NCI-H1092 treated with DMSO at 0.1 percent for 48 hours (cell line): ENCODE measurements at places on chromosomes 4 and X.

DNA sequence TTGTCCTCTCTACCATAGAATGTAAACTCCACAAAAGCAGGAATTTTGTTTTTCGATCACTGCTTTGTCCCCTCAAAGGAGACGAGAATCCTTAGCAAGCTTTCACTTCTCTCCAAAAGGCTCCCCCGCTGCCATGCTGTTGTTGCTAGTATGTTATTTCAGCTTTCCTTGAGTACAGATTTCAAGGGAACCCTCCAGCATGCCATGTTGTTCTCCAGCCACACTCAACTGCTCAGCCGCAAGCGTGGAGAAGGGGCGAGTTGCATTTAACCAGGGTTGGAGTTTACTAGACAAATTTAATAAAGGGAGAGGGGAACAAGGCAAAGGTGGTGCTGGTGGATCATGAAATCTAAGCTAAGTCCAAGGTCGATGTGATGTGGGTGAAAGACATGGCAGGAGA, 23.1 kb downstream of the NSDHL start:
- DNase-seq = no peak

GRCh38 chr4:53961351-53961750, 103.1 kb downstream of the CHIC2 start:
- no peak for DNase-seq

DNA sequence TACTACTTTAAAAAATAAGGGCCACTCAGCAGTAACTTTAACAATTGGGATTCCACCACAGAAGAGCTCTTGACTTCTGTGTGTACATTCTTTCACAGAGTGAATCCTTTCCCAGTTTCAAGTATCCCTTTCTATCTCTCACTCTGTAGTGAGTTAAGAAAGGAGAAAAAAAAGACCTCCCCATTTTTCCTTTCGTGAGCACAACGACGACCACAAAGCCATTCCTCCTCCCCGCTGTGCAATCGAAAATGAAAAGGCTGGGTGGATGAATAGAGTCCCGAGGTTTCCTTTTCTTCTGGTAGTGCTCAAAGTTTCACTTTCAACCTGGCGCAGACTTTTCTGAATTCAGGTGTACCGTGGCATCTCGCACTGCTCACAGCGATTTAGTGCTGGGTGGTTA, 58.0 kb downstream of the TAB3 start:
- no peak for DNase-seq

DNA sequence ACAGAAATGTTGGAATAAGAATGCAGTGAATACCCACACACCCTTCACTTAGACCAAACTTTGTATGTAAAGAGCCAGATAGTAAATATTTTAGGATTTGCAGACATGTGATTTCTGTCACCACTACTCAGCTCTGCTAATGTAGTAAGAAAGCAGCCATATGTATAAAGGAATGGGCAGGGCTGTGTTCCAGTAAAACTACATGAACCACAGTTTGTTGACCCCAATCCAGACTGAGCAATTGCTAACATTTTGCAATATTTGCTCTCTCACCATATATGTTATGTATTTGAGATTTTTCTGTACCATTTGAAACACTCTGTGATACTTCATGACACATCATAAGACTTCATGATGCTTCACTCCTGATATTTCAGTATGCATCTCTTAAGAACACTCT, 32.0 kb upstream of the TBC1D1 start:
- no peak for DNase-seq

DNA sequence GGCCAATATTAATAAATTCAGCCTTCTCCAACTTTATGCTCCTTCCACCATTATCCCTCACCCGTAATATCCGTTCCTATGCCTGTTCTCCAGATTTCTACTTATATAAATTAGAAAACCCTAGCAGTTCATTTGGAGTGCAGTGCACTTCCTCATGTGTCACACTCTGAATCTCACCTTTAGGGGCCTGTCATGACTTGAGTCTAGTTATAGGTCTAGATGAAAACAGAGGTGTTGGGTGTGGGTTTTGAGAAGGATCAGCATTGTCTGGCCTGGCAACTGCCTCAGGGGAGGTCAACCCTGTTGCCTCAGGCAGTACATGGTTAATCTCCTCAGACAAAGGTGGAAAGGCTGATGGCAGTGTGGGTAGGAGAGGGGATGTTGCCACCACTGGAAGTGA, 876.8 kb downstream of the FAT4 start:
- no peak for DNase-seq

DNA sequence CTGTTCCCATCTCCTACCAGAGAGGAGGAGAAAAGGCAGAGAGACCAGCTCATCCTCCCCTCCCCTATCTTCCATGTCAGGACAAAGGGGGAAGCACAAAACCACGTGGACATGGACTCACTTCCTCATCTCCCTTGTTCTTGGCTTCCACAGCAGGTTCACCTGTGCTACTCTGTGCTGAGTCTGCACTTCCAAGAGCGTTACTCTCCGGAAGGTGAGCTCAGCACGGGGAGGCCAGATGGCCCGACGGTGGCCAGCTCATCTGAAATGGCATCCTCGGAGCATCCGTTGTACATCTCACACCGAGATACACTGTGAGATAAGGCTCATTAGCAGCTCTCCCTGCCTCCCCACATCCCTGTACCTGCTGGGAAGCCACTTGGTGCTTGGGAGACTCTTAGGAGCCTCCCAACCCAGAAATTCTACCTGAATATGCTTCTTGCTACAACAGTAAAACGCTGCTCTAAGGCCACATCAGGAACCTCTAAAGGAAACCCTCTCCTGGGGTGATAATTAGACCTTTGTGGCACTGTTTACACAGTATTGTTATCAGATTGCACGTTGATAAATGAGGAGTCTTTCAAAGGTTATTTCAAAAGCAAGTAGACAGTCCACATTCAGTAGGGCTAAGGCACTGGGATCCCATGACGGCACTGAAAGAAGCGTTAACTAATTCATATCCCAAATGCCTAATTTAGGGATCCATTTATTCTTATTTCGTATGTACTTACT, 19.4 kb downstream of the LGI2 start:
- DNase-seq = no peak

GRCh38 chr4:38785901-38786402, 3.2 kb upstream of the TLR10 start:
- no peak for DNase-seq

GRCh38 chr4:73864365-73864764, 4.8 kb upstream of the CXCL1 start:
- DNase-seq = peak; percentile 31

DNA sequence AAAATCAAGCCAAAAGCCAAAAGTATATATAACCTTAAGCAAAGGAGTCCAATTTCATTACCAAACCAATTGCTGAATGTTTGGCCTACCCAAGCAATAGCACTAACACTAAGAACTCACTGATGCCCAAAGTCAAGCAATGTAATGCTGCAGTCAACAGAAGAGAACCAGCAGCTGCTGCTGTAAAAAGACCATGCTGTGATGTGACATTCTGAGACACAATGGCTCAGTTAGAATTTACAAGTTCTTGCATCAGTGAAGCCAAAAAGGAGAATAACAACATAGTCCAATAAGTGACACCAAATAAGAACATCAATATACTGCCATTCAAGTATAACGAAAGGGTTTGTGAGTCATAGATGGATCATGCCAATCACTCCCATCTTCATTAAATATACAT, 514.0 kb upstream of the DIAPH2 start:
- no peak for DNase-seq

DNA sequence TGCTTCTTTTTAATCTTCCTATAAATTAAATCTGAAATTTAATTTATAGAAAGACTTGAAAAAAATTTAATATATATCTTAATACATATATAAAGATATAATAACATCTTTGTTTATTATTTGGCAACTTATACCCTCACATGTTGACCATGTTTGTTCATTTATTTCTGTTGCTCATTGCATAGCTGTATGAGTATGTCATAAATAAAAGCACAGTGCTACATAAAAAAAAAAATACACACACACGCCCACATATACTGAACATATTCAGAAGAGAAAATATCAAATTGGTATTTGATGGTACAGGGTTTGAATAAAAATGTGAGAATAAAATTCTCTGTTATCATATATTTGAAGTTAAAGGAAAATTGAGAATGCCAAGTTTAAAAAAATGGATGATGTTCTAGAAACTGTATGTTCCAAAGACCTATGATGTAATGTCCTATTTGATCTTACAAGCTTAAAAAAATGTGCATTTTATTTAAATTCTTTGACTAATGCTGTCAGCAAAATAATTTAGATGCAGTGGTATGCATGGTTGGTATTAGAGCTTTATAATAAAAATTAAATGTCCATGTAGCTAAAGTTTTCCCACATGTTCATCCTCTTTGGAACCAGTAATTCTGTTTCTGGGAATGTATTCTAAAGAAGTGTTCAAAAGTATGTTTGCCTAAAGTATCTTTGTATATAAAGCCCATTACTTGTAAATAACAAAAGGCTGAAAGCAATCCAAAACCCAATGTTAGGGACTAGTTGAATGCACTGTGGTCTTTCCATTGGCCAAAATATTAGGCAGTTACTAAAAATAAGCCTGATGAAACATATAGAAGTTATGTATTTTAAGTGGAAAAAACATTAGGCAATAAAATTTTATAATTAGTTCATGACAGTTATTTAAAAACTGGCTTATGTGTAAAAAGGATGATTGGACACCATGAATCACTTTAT, 12.9 kb downstream of the TMEM184C start:
- DNase-seq = no peak

DNA sequence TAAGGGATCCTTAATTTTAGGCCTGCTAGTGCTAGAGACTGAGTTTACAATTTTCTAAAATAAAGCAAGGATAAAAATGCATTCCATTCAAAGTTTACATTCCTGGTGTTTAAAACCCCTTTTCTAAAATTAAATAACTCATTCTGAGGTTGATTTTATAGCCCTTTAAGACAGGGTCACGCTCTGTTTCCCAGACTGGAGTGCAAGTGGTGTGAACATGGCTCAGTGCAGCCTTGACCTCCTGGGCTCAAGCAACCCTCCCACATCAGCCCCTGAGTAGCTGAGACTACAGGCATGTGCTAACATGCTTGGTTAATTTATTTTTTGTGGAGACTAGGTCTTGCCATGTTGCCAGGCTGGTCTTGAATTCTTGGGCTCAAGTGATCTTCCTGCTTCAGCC, 6.8 kb upstream of the CDKL2 start:
- DNase-seq = no peak

GRCh38 chr4:30605616-30606190, 114.5 kb upstream of the PCDH7 start:
- no peak for DNase-seq
